ENCODE measurements at places on chromosomes 3 and 15.

- DNase-seq, result no peak
These were observed 8.8 kb upstream of the DPPA4 start for GRCh38 chr3:109346099-109346498.

DNA sequence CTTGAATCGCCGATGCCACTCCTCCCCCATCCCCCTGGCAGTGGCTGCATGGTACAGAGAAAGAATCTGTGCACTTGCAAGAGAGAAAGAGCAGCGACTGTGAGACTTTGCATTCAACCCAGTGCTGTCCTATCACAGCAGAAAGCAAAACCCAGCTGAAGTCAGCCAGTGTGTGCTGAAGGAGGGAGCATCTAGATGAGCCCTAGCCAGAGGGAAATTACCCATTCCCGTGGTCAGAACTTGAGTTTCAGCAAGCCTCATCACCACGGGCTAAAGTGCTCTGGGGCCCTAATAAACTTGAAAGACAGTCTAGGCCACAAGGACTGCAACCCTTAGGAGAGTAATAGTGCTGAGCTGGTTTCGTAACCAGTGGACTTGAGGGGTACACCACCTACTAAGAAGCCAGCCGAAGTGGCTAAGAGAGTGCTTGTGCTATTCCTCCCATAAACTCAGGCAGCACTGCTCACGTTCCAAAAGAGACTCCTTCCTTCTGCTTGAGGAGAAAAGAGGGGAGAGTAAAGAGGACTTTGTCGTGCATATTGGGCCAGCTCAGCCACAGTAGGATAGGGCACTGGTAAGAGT, 15.2 kb upstream of the PIK3R4 start:
- no peak for DNase-seq

GRCh38 chr15:38070778-38071177, 136.3 kb downstream of the TMCO5A start:
- DNase-seq, result no peak

DNA sequence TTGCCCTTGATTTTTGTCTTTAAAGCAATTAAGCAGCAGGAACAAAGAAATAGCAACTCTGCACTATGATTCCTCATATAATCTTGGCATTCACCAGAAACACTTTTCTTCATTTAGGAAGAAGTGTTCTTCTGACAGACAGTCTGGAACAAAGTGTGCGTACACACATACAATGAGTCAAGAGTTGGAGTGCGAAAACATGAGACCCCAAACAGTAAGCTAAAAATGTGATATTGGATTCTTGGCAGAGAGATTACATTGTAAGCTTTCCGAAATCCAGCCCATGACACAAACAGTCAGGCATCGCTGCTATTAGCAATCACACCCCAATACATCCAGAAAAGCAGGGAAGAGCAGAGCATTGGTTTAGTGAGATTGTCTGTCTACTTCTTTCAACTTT, 306.7 kb upstream of the TBC1D5 start:
- no peak for DNase-seq

DNA sequence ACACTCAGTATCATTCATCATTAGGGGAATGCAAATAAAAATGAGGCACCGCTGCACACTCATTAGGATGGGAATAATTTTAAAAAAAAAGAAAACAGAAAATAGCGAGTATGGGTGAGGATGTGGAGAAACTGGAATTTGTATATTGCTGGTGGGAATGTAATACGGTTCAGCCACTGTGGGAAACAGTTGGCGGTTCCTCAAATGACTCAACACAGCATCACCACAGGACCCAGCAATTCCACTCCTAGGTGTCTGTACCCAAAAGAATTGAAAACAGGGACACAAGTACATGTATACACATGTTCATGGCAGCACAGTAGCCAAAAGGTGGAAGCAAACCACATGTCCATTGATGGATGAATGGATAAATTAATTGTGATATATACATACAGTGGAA, 35.2 kb upstream of the RFTN1 start:
- no peak for DNase-seq

GRCh38 chr3:196707566-196707965, 4.5 kb downstream of the CEP19 start:
- DNase-seq, result no peak

DNA sequence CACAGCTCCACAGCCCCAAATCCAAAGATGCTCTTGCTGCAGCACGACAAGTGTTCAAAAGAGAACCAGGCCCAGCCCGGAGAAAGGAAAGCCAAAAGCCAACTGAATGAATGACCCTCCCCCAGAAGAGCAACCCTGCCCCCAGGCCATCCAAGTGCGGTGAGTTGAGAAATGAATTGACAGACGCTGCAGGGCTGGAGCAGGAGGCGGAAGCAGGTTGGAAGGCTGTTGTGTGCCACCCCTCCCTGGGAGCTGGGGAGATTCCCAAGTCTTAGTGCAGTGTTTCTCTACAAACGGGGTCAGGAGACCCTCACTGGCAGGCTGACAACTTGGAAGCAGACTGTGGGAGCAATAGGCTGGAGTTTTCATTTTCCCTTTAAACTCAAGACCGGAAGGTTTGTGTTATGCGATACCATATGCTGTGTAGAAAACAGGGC, 3.5 kb upstream of the SPTBN5 start:
- no peak for DNase-seq

DNA sequence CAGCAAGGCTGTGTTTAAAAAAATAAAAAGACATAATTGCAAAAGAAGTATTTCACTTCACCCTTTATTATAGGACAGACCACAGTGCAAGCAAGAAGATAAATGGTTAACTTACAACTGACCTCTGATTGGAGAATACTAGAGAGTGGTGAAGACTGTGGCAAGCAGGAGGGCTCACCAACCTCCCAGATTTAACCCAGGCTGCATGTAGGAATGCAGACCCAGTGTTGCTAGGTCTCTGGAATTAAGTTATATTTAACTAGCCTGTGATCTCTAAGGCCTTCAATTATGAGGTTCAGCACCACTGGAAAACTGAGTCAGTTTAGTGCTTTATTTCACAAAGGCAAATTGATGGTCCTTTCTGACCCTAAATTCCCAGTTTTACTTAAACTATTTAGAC, 436.6 kb downstream of the LPP start:
- no peak for DNase-seq

DNA sequence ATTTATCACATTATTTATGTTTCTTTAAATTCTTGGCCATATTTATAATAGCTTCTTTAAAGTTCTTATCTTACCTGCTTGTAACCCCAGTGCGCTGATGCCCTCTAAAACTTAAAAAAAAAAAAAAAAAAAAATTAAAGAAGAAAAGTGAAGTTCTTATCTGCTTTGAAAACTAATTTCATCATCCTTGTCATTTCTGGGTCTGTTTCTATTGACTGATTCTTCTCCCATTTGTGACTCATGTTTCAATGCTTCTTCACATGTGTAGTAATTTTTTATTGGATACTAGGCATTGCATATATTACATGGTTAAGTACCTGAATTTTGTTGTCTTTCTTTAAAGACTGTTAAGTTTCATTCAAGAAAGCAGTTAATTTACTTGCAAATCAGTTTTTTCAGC, 3.4 kb upstream of the SEC22A start:
- no peak for DNase-seq

GRCh38 chr3:8317661-8318649, 183.7 kb upstream of the LMCD1 start:
- DNase-seq, result no peak

GRCh38 chr3:29486096-29486495, 205.2 kb downstream of the RBMS3 start:
- no peak for DNase-seq
